ENCODE measurements at places on chromosomes 1 and 21. TPM values are rescaled to one million over a fixed set of nuclear protein-coding genes. Genes with fewer than 3 reads are reported as not detected.

TEDDM1 gene
- total RNA-seq, result not detected

DNA sequence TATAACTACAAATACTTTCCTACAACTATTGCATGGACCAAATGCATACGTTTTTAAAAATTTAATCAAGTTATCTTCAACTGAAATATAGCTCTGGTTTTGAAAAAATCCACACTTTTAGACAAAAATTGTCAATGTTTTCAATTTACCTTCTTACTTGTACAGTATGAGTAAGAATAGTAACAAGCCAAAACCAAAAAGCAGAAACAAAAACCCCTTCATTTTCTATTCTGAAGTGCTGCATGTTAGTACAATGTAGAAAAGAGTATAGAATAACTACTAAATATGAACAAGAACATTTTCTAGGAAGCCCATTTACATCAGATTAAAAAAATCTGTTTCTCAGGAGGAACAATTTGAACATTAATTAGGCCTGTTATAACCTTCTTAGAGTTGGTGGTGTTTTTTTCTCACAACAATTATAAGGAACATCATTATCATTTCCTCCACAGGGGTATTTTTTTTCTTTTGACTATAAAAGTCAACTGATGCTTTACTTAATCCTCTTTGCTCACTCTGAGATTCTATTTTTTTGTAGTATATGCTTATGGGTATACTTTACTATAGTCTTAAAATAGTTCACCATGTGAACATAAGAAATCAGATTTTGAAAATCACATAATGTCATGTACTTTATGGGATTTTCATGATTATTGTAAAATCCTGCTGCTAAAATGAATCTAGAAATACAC lies 475.4 kb downstream of the PTBP2 start:
- DNase-seq, result no peak

- no peak for DNase-seq
Observed at GRCh38 chr1:46137916-46138315, 5.5 kb upstream of the PIK3R3 start.

DNA sequence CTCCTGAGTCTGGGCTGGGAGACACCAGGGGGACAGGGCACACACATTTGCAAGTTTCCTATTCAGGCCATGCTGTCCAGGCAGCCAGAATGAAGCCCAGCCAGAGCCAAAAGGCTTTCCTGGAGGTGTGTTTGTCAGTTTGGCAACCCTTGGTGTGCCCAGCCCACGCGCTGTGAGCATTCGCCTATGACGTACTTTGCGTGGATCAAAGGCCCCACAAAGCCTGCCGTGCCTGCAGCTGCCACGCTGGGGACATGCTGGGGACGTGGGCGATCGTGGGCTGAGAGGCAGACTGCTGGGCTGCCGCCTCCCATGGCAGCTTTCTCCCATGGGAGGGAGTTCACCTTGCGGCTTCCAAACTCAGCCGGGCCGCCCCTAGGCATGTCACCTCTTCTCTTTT lies 57.5 kb downstream of the CD247 start:
- DNase-seq, result no peak

PRDM16 gene
- 16.7 TPM for total RNA-seq

LCE1F gene
- total RNA-seq, result not detected

DNA sequence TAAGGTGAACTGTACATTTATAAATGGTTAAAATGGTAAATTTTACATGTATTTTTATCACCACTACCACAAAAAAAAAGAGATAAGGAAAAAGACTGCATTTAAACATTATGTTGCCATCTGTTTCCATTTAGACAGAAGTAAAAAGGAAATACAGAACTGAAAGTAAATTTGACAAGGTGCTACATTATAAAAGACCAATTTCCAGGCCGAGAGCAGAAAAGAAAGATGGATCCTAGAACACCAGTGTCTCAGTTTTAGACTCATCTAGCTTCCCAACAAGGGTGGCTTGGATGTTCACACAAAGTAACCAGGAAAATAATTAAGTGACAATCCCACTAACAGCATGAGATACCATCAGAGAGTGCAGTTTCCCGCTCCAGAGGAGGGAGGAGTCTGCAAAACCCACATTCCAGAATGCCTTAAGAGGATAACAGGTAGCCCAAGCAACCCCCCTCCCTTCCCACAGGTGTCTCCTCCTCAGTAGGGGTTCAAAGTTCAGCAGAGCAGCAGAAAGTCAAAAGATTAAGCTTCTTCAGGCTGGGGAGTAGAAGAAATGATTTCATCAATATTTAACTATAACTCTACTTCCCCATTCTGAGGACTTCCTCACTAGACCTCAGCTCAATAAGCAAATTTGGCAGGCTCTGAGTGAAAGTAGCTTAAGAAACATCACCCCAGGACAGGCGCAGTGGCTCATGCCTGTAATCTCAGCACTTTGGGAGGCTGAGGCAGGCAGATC lies 11.8 kb downstream of the TPM3 start:
- no peak for DNase-seq

SELL gene
- 1.3 TPM for total RNA-seq

SPRR2A gene
- total RNA-seq, result not detected

IGSF9 gene
- not detected for total RNA-seq

- DNase-seq, result no peak
Observed at GRCh38 chr1:89609781-89610456, 23.0 kb upstream of the LRRC8C start.

OR2T29 gene
- not detected for total RNA-seq

GRCh38 chr1:177145106-177146070 lies 19.1 kb downstream of the ASTN1 start:
- DNase-seq, result peak; percentile 35

DNA sequence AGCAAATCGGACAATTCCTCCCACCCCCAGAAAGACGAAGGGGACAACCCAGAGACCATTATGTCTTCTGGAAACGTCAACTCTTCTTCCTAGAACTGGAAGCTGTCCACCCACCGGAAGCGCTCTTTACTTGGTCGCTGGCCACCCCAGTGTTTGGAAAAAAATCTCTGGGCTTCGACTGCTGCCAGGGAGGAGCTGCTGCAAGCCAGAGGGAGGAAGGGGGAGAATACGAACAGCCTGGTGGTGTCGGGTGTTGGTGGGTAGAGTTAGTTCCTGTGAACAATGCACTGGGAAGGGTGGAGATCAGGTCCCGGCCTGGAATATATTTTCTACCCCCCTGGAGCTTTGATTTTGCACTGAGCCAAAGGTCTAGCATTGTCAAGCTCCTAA lies 3.2 kb downstream of the S1PR1 start:
- peak; percentile 47 for DNase-seq

UBL4B gene
- total RNA-seq, result not detected

Data from heart left ventricle (tissue), 16 donors.